ENCODE measurements at places on chromosomes 4 and X. TPM values are rescaled to one million over a fixed set of nuclear protein-coding genes. Genes with fewer than 3 reads are reported as not detected.

GRCh38 chr4:14303856-14304255, 676.3 kb upstream of the BOD1L1 start:
- DNase-seq: no peak
- H3K27me3 ChIP-seq: no peaks in the 10 kb centered on the region
- H3K27ac ChIP-seq: no peak overlapping the region
- H3K4me1 ChIP-seq: no peaks in the 10 kb centered on the region
- no peaks in the 10 kb centered on the region for H3K36me3 ChIP-seq

DNA sequence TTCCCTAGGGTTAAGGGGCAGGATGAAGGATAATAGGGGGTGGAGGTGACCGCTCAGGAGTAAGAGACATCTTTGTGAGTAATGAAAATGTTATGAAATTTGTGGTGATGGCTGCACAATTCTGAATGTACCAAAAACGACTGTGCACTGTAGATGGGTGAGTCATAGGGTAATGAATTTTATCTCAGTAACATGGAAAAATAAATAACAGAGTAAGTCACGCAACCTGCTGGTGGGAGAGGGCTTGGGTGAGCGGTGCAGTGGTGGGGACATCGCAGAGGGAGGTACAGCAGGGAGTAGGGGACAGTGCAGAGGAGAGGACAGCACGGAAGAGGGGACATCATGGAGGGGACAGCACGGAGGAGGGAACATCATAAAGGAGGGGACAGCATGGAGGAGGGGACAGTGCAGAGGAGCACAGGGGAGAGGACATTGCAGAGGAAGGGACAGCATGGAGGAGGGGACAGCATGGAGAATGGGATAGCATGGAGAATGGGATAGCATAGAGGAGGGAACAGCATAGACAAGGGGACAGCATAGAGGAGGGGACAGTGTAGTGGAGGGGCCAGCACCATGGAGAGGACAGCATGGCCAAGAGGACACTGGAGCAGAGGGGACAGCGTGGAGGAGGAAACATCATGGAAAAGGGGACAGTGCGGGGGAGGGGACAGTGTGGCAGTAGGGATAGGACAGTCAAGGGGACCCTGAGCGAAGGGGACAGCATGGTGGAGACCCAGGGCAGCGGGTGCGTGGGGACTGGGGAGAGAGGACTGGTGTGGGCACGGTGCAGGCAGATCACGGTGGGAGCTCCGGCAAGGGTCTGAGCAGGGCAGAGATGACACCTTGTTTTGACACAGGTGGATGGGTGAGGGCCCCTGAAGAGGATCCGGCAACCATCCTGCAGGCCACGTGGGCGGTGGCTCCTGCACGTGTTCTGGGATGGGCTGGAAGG, 68.5 kb upstream of the MXD4 start:
- no peaks in the 10 kb centered on the region for H3K27me3 ChIP-seq
- peaks cover 2% of the 10 kb centered on the region for H3K36me3 ChIP-seq
- no peaks in the 10 kb centered on the region for H3K4me1 ChIP-seq
- no peak overlapping the region for H3K27ac ChIP-seq
- no peak overlapping the region for H3K4me3 ChIP-seq
- DNase-seq: no peak

DNA sequence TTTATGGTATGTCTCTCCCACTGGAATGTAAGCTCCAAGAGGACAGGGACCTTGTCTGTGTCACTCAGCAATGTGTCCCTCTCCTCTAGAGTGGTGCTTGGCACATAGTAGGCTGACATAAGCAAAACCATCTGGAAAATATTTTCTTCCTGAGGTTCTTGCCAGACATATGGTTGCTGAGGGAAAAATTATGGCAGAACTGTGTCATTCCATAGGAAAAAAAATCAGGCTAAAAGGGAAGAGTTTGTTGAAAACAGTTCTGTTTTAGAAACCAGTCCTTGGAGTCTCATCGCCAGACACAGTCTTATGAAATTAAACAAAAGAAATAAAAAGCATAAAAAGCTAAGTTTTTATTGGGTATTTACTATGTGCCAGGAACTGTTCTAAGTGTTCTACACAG, 60.9 kb downstream of the RTL9 start:
- no peak overlapping the region for H3K27ac ChIP-seq
- no peaks in the 10 kb centered on the region for H3K27me3 ChIP-seq
- no peak for DNase-seq
- no peaks in the 10 kb centered on the region for H3K36me3 ChIP-seq
- no peaks in the 10 kb centered on the region for H3K4me1 ChIP-seq

DNA sequence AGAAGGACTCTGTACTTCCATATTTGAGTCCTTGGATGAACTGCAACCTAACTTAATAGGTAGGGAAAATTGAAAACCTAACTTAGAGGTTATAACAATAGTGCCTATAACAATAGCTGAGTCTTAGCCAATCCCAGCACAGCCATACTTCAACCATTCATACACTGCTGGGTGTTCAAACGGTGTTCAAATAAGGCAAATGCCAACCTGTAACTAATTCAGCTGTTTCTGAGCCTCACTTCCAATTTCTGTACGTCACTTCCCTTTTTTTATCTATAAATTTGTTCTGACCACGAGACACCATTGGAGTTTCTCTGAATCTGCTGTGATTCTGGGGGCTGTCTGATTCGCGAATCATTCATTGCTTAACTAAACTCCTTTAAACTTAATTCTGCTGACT, 9.6 kb upstream of the GRSF1 start:
- H3K27ac ChIP-seq: no peak overlapping the region
- H3K4me3 ChIP-seq: no peak overlapping the region
- no peaks in the 10 kb centered on the region for H3K4me1 ChIP-seq
- H3K36me3 ChIP-seq: no peaks in the 10 kb centered on the region
- no peak for DNase-seq
- no peaks in the 10 kb centered on the region for H3K27me3 ChIP-seq

GRCh38 chr4:99104153-99104552, 15.6 kb upstream of the ADH5 start:
- no peak overlapping the region for H3K4me3 ChIP-seq
- DNase-seq: no peak
- no peak overlapping the region for H3K27ac ChIP-seq
- peaks cover 3% of the 10 kb centered on the region for H3K4me1 ChIP-seq
- no peaks in the 10 kb centered on the region for H3K36me3 ChIP-seq
- no peaks in the 10 kb centered on the region for H3K27me3 ChIP-seq

DNA sequence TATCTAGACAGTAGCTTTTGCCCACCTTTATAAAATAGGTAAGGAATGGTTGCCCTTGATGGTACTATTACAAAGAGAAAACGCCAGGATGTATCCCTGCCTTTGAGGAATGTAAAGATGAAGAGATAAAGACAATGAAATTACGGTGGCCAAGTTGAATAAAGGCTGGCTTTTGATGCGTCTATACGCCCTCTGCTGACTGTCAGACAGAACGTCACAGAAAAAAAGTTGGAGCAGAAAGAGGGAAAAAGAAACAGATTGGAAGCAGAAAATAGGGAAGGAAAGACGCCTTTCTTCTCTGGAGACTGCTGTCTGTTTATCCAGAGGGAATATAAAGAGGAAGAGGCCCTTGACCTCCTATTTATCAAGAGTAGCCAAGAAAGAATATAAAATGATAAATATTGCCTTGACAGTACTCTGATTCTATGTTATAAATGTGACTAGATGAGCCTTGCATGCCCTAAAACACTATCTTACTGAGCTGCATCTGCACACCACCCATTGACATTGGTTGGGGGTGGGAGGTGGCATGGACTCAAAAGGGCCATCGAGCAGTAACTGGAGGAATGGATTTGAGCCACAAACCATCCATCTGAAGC, 30.6 kb downstream of the PCDH19 start:
- H3K27me3 ChIP-seq: no peaks in the 10 kb centered on the region
- no peak overlapping the region for H3K27ac ChIP-seq
- no peak overlapping the region for H3K4me3 ChIP-seq
- no peaks in the 10 kb centered on the region for H3K36me3 ChIP-seq
- no peak for DNase-seq
- no peaks in the 10 kb centered on the region for H3K4me1 ChIP-seq

The FGG gene
- not detected for total RNA-seq

The FGFR3 gene
- total RNA-seq: 0.27 TPM

All from activated CD4-positive, alpha-beta T cell treated with anti-CD3 and anti-CD28 coated beads, Interleukin-2, amount 10 ng/mL, durations not matched to agents 7 days and 5 days (primary cell).